ENCODE measurements at places on chromosomes 2 and 18.

DNA sequence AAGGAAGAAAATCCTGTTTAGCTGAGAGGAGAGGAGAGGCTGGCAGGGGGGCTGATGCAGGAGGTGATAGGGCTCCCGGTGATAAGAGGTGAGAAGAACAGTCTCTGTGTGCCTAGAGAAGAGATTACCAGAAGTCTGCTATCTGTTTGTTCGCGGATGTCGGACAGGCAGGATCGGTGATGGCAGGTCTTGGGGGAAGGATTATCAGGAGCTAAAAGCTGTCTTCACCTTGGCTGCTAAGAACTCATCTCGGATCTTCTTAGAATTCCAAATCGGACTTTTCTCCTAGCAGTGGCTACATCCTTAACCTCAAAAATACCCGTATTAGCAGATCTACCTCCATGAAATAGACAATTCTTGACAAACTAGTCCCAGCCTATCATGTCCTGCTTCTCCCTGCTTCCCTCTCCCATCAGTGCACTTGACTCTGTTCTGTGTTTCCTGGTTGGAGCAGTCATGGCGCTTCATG, 282.1 kb upstream of the TRIB2 start:
- no peak for DNase-seq

- DNase-seq, result no peak
These were observed 31.2 kb upstream of the NPC1 start for GRCh38 chr18:23617412-23618014.

GRCh38 chr2:189150033-189150432, 29.5 kb downstream of the COL5A2 start:
- no peak for DNase-seq

DNA sequence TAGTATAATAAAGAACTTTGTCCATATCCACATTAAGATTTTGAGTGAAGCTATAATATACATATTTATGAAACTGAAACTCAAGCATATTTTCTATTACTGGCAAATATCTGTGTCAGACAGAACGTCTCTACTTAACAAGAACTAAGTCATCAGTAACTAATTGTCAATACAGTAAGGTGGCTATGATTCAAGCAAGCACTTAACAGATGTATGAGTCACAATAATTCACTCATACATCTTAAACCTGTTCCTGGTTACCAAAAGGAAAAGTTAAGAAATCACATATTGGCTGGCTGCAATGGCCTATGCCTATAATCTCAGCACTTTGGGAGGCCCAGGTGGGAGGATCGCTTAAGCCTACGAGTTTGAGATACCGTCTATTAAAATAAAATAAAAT, 96.0 kb downstream of the SOS1 start:
- DNase-seq, result no peak

DNA sequence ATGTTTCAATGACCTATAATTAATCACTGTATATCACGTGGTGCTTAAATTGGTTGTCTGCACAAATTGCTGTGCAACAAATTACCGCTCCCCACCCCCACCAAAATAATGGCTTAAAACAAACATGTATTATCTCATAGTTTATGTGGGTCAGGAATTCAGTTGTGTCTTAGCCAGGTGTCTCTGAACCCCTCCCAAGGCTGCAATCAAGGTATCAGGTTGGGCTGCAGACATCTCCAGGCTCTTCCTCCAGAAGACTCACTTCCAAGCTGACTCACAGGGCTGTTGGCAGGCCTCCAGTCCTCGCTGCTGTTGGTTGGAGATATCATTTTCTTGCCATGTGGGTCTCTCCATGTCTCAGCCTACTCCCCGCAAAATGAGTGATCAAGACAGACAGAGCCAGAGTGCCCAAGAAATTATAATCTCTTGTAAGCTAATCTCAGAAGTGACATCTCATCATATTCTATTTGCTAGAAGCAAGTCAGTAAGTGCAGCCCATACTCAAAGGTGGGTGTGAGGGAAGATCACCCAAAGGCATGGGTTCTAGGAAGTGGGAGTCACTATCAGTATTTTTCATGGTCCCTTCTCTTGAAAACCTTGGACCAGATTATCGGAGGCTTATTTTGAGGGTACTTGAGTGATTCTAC, 38.4 kb downstream of the SPC25 start:
- DNase-seq, result no peak

DNA sequence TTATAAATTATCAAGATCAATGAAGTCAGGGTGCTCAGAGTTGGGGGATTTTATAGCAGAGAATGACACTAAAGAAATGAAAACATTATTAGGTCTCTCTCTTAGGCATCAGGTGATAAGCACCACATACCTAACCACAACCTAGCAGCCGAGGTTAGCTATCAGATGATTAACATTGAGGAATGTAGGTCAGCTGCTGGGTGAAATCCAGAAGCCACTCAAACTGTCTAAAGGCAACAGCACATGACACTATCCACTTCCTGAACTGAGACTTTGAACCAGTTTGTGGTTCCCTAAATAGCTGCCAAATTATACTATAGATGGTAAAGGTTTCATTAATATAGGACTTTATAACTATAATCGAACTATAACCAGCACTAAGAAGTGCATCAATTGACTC, 4.7 kb downstream of the EPG5 start:
- no peak for DNase-seq

GRCh38 chr2:169765523-169765922, 31.9 kb downstream of the KLHL23 start:
- DNase-seq, result no peak

DNA sequence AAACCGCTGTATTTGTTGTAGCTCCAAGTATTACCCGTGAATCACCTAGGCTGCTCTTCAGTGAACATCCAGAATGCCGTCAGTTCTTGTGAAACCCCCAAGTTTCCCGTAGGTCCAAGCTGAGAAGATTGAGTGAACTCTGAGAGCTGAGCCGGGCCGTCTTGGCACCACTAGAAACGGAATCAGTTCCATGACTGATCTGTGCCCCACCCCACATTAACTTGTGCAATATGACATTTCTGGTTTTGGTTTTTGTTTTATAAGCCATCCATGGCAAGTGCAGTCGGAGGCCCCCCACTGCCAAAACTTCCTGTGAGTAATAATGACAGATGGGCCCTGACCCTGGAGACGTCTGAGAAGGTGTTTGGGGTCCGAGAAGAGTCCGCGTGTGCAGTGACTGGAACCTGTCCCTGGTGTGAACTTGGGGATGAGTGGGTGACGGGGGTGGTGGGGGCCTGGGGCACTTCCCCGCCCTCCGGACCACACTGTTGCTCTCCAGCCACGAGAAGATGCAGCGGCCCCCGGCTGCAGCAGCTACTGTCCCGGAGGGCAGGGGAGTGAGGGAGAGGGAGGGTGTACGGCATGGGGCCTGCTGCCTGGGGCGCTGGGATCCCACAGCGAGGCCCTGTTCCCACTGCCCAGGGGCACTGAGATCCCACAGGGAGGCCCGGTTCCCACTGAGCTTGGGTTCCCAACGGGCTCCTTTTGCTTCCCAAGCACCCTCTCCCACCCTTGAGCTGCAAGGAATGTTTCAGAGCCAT, 26.5 kb downstream of the NFATC1 start:
- DNase-seq, result no peak

GRCh38 chr2:100321866-100322820, at the start of gene LONRF2:
TSS of gene LONRF2 (minus strand) at chr2:100322501. CDS start at chr2:100322093, 408 bp downstream.
- DNase-seq, result no peak

DNA sequence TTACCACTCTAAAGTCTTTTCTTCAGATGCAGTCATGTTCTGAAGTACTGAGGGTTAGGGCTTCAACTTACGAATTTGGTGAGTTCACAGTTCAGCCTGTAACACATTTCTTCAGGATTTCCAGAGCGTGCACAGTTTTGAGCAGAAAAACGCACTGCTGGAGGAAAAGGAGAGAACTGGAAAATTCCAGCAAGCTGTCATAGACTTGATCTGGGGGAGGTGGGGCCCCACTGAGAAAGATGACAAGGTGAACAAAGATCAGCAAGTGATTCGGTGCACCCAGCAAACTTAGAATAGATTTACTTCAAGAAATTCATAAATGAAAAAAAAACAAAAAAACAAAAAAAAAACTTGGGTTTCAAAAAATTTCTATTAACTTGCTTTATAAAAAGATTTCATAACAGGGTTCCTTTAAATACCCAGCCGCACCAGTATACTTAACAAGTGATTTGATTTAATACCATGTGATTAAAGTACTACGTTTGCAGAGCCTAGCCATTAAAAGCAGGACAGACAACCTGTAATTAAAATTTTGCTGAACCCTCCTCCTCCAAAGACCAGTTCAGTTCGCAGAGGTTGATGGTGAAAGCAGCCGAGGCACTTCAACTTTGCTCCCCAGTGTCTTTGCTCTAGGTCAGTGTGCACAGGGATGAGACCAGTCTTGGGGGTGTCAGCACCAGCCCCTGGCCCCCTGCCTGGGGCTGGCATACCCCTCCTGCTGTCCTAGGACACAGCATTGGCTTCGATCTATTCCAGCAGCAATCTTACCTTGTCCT, 30.5 kb downstream of the CTIF start:
- no peak for DNase-seq

GRCh38 chr2:660586-661359, 16.4 kb downstream of the TMEM18 start:
- DNase-seq, result no peak

DNA sequence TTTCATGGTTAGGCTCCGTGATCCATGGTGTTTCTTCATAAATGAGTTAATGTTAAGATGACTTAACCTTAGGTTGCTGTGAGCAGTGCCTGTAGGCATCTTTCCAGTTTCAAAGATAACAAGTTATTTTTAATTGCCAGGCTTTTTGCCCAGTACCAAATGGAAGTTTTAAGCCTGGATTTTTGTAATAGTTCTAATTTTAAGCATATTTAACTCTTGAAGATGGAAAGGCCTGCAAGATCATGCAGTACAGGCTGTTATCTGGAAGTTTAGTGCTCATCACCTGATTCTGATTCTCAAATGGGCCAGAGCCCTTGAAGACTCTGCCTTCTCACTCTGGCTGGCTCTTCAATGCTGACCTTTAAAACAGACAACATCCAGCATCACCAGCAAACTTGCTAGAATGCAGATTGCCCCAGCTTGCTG, 141.3 kb downstream of the NCK2 start:
- no peak for DNase-seq

DNA sequence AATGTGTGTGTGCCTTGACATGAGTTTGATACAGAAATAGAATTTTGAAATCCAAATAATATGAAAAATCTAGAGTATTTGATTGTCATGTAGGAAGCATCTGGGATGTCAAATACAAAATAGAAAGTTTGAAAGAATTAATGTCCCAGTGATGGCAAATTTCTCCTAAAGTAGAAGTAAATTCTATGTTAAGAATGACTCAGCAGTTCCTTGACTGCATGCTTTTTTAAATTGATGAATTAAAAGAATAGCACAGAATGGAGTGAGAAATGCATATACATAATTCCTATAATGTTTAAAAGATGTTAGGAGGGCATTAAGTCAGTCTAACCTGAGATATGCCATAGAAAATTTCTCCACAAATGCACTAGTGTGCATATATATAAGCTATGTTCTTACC, 357.5 kb downstream of the TMEM182 start:
- no peak for DNase-seq

DNA sequence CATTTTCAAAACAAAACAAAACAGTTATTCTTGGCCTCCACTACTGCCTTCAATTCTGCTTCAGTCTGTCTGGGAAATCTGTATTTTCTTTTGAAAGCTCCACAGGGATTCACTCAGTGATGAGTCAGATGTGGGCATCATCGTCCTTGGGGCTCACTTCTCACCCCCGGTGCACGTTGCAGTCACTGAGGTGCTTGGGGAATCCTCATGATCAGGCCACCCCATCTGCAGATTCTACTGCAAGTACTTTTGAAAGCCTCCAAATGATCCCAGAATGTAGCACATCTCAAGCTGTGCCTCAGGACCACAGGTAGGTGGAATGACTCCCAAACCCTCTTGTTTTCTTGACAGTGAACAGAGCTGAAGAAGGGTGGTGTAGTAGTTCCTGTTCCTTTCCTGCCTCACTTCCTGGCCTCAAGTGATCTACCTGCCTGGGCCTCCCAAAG, 34.3 kb downstream of the LPIN2 start:
- DNase-seq, result no peak

DNA sequence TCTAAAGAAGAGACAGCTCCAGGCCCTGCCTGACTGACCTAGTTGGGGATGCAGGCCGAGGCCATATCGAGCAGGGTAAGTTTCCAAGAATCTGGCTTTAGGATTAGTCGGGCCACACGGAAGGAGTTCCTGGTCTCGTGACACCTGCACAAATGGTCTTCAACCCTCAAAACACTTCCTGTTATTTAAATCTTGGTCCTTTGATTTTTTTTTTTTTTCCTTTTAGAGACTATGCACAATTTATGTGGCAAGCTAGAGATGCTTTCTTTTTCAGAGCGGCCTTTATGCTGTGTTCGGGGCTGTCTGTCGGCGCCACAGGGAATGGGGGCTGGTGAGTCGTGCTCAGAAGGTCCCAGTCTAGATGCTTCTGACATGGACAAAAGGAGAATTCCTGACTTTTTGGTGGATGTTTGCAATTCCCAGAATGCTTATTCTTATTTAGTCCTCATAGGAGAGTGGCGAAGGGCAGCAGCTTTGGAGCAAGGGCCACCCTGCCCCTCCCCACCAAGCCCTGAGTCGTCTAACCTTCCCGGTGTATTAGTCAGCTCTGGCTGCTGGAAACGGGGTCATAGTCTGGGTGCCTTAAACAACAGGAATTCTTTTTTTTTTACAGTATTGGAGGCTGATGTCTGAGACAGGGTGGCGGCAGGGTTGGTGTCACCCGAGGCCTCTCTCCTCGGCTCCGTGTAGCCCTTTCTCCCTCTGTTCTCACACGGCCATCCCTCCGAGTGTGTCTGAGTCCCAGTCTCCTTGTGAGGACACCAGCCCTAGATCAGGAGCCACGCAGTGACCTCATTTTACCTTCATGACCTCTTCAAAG, 27.4 kb downstream of the HPCAL1 start:
- no peak for DNase-seq

DNA sequence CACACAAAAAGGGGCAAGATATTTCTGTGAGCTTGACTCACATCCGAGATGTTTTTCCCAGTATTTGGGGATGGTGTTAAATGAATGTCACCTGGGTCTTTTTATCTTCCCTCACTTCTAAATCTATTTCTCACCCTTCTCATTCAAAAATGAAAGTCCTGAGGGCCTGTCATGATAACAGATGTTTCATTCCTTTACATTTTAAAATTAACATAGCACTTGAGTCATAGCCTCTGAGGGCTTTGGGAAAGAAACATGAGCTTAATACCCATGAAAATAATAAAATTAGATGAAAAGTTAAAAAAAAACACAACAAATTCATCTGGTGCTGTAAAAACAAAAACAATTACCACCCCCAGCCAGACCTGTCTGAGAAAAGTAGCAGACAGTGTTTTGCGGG, 226.7 kb downstream of the HNMT start:
- DNase-seq, result no peak

All from stimulated activated CD8-positive, alpha-beta memory T cell treated with anti-CD3 and anti-CD28 coated beads, Interleukin-15, amount 100 ng/mL, for 24 hours (primary cell).